Sciatic nerve (tissue), 2 donors: ENCODE measurements at places on chromosomes 12 and 14. TPM values are rescaled to one million over a fixed set of nuclear protein-coding genes. Genes with fewer than 3 reads are reported as not detected.
A peak's percentile ranks its signal among the peaks of the same experiment; 100 is the strongest.

- no peak for DNase-seq
Measured at GRCh38 chr14:84065811-84066210, 1464.1 kb upstream of the FLRT2 start.

DNA sequence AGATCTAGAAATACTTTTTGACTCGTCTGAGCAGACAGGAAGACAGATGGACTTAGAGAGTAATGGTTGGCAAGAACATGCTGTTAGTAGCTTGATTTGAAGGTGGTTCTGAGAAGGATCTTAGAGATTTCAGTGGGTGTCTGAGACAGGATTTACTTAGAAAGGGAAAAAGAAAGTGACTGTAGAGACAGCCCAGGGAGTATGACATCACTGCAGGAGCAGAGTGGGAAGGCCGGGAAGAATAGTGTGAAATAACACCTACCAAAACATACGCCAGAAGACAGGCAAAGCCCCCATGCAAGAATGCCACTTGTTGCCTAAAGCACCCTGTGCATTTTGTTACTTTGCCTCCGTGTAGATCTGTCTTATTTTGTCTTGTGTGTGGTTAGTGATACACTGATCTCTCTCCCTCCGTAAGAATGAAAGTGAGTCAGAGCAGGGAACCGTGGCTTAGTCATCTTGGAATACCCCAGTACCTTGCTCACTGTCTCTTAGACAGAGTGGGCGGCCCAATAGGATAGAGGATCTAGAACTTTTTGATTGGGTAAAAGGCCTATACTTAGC is 161.3 kb upstream of the IFNG-AS1 start:
- no peak for DNase-seq

DPY19L2 gene
- 28.3 TPM for total RNA-seq

FAR2 gene
- 8.6 TPM for total RNA-seq

GRCh38 chr14:65294816-65295215 is 117.7 kb upstream of the FUT8 start:
- no peak for DNase-seq

GRCh38 chr12:66041651-66042363 is 88.7 kb downstream of the LLPH start:
- no peak for DNase-seq

GUCY2C gene
- total RNA-seq = not detected

- DNase-seq = no peak
Measured at GRCh38 chr14:85566603-85567002, 36.7 kb downstream of the FLRT2 start.

GRCh38 chr14:91111443-91111842 is 2.4 kb upstream of the DGLUCY start:
- no peak for DNase-seq

GRCh38 chr14:103542605-103543088 is 13.7 kb downstream of the TRMT61A start:
- DNase-seq = peak; percentile 82

DNA sequence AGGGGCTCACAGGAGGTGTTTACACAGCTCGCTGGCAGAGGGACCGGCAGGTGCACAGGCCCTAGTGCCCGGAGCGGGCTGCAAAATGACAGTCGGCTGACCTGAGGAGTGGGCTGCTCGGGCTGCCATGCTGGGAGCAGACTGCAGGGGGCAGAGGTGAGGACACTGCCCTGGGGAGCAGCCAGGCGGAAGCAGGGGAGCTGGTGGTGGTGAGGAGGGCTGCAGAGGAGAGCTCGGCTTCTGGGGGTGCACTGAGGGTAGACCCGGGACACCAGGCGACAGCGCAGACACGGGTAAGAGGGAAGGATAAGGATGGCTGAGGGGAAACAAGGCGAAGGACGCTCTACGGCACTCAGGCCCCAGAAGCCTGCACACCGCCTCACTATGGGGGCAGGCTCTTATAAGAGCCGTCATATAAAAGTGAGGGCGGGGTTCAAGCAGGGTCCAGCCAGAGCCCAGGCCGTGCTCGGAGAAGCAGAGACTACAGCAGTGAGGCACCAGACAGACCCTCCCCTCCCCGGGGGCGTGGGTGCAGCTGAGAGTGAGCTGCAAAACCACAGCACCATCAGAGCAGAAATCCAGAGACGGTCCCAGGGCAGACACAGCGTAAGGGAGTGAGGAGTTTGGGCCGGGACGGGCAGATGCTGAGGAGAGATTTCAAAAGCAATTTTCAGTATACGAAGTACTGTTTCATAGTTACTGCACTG is 62.5 kb downstream of the CCDC88C start:
- DNase-seq = no peak

LHX5 gene
- not detected for total RNA-seq

DNA sequence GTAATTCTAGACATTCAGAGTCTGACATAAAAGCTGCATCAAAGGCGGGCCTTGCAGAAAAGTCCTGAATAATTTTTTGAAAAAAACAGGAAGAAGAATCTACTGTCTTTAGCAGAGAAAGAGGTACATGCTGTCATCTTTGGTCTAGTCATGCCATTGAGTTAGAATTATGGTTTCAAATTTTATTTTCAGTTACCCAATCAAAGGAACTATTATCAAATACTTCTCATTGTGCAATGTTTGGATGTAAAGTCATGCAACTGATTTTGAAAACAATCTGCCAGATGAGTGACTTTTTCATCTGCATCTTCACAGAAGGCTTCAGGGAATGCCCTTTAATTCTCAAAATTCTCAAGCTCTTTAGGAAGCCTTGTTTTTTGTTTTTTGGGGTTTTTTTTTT is 803.5 kb downstream of the FLRT2 start:
- DNase-seq = no peak

TAS2R20 gene
- total RNA-seq = 4.6 TPM

- DNase-seq = no peak
Measured at GRCh38 chr12:321606-322326, 59.1 kb upstream of the SLC6A13 start.

REP15 gene
- total RNA-seq = 1.2 TPM

MYH7 gene
- 0.18 TPM for total RNA-seq

DNA sequence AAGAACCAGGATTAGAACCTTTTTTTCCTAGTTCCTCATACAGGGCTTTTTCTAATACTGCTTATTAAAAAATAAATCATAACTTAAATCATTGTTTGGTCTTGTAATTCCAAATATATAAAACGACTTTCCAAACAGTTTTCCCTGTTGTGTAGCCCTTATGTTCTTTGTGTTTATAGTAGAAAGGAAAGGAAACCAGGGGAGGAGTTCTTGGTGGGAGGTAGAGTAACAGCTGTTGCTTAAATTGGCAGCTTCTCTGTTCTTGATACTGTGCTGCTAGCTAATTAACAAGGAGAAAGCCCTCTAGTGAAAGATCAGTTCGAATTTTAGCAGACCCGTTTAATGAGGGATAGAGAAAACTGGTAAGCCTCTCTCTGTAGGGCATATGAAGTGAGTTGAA is 15.0 kb downstream of the SRP54 start:
- DNase-seq = no peak

DNA sequence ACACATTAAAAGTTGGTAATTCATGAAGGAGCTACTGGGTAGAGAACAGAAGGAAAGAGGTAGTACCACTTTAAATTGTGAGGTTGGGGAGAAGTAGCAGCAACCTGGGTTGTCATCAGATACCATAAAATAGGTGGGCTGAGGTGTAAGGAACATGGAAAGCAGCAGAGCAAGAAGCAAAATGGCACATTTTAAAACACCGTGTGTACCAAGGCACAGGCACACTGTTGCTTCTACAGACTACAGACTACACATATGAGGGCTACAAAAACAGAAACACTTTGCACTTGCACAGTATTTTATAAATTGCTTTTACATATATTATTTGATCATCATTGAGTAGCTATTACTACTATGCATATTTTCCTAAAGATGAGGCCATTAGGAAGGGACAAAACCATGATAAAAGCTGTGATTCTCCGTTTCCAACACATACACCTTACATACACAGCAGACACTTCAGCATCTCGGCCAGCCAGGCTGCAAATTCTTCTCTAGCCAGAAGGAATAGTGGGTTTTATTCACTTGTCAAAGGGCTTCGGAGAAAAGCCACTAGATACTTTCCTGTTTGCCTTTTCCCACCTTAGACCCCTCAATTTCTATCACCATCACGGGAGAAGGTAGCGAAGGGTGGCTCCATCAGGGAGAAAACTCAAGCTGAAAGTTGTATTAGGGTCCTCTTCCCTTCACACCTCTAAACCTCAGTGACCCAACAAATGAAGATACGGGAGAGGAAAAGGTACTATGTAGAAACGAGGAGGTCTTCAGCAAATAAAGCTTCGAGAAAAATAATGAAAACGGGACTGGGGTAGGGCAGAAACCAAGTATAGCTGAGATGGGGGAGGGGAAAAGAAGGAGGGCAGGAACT is 1.6 kb downstream of the PYM1 start:
- no peak for DNase-seq

DNA sequence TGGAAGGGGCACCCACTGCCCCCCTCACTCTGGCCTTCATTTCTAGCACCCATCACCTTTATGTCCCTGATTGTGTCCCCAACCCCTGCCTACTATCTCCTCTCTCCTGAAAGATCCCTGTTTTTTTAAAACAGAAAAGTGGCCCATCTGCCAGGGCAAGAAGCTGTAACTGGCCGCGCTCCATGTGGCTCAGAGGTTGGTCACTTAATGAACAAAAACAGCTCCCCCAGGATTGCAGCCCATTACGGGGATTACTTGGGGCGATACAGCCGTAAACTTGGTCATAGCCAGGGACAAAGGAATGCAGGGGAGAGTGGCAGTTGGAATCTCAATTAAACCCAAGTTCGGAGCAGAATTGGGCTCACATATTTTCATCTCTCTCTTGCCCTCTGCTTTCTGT is 34.8 kb upstream of the VSX2 start:
- no peak for DNase-seq

DNA sequence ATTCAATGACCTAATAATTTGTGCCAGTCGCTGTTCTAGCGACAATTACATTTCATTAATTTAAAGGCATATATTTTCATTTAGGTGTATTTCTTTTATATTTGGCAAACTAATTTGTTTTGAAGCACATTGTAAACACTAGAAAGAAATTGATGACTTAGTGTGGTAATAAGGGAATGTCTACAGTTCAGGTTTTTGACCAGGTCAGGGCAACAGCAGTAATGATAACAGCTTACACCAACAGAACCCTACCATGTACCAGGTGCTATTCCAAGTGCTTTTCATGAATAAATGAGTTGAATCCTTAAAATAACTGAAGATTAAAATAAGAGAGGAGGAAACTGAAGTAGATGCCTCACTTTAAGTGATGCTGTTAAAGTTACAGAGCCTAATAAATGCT is 85.4 kb upstream of the SLC38A2 start:
- DNase-seq = no peak

OLR1 gene
- 33.1 TPM for total RNA-seq
